ENCODE measurements at places on chromosomes 6 and 20.

- no peak for DNase-seq
These were observed 21.7 kb downstream of the UBD start for GRCh38 chr6:29537714-29538403.

DNA sequence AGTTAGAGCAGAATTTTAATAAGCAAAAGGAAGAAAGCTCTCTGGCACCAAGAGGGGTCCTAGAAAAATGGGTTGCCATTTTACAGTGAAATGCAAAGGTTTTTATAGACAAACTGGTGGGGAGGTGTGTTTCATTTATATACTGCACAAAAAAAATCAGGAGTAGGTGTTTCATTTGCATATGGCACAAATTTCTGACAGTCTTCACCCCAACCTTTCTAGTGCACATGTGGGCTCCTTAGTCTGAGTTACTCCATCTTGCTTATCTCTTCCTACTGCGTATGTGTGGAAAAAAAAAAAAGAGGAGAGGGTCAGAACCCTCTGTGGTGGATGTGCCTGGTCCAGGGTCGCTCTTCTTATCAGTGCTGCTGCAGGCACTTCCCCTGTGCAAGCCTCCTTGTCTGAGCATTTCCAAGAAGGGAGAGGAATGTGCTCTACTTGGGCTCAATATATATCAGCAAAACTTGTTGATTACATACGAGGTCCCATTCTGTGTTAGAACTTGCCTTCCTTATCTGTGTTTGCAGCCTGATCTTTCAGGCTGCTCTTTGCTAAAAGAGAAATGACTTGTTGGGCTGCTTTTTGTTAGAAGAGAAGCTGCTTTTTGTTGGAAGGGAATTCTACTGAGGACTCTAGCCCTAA is 59.0 kb upstream of the MRAP2 start:
- DNase-seq: no peak

DNA sequence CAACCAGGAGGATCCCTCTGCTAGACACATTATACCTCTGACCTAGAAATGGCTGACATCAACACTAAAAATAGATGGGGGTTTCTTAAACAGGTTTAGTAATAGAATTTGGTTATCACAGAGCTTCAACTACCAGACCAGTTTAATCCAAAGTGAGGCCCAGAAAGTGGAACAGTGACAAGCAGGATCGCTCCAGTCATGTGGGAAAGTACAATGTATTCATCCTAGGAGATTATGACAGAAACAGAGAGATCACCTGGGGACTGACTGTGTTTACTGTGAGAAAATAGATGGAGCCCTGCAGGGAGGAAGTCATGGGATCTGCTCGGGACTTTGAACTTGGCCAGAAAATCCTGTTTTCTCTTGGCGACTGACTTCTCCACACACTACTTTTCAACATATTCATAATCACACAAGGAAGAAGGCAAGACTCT is 238.7 kb upstream of the SOX4 start:
- DNase-seq: no peak

DNA sequence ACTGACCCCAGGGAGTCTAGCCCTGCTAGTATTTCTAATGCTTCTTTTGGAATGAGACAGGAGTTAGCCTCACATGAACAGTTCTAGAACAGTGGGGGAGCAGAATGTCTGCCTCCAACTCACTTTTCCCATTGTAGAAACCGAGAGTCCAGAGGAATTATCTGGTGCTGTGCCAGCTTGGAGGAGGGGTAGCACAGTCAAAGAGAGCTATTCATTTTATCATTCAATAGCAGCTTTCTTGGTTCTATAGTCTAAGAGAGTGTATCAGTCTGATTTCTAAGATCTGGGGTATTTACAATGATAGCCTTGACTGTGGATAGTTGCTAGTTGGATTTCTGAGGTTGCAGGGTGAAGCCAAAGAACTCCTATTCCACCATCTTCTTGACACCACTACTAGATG is 448.2 kb downstream of the RFPL4B start:
- DNase-seq: no peak

- no peak for DNase-seq
These were observed 6.2 kb downstream of the PXT1 start for GRCh38 chr6:36436466-36436865.

GRCh38 chr6:46748940-46749503 is 2.3 kb downstream of the ANKRD66 start:
- DNase-seq: no peak

GRCh38 chr20:63619505-63619904 is 7.4 kb downstream of the GMEB2 start:
- no peak for DNase-seq

DNA sequence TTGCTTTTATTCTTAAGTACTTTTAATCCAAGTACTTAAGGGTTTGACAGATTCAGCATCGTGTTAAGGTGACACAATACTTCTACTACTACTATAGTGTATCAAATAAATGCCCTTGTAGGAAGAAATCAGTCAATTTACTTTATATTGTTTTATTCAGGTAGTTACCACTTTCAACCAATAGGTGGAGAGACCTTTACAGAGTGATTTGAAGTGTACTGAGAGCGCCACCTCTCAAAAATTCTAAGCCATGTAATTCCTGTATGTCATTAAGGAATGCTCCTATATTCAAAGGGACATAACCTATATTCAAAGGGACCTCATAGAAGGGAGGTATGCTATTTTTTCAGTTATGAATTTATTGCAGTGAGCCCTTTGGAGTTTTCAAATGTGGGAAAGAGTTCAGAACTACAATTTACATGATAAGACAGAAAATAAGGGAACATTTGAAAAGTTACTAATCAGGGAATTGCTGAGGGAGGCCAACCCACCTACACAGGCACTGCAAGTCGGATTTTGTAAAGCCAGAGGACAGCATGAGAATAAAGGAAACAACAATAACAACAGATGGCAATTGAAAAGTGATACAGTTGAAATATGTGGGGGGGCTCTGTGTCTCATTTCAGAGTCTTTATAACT is 955.6 kb downstream of the TBC1D32 start:
- DNase-seq: no peak

- no peak for DNase-seq
These were observed 26.1 kb downstream of the CEP57L1 start for GRCh38 chr6:109121411-109121810.

- DNase-seq: no peak
These were observed 16.7 kb downstream of the TIAM2 start for GRCh38 chr6:155011809-155012291.

DNA sequence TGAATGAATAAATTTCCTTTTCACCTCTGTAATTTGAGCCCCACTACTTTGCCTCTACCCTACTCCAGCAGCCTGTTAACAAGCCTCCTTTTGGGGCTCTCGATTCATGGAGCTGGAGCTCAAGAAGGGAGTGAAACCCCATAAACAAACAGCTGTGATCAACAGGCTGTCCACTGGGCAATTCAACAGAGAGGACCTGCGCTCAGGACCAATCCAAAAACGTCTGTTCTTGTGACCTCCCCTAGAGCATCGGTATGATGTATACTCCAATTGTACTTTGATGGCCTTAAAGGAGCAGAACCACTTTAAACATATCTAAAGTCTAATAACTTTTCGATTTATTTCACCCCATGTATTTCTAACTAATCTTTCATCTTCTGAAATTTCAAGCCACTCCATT is 37.4 kb downstream of the HIVEP2 start:
- DNase-seq: no peak

GRCh38 chr6:44036196-44036595 is 91.1 kb downstream of the MRPL14 start:
- no peak for DNase-seq

All from CD14-positive monocyte (primary cell).